ENCODE measurements at places on chromosomes 1 and 21. TPM values are rescaled to one million over a fixed set of nuclear protein-coding genes. Genes with fewer than 3 reads are reported as not detected.

DNA sequence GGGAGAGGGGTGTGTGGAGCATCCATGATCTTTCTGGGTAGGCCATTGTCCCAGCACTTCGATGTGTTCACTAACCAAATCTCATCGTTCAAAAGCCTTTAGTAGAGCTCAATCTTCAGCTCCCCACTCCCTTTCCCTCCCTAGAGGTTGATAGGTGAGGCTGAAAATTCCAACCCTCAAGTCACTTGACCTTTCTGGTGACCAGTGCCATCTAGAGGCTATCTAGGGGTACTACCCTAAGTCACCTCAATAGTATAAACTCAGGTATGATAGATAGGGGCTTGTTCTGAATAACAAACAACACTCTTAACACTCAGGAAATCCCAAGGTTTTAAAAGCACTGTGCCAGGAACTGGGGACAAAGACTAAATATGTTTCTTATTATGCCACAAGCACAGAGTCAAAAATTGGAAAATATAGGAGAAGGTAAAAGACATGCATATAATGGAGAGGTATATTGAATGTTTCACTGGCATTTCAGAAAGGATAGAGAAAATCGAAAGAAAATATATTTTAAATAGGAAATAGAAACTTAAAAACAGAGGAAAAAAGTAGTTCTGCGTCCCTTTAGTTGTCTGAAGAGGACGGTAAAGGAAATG is 42.9 kb upstream of the CD53 start:
- no peak for DNase-seq

The RGS4 gene
- total RNA-seq, result 3.2 TPM

The CENPS gene
- 6.1 TPM for total RNA-seq

The CFHR5 gene
- total RNA-seq, result not detected

DNA sequence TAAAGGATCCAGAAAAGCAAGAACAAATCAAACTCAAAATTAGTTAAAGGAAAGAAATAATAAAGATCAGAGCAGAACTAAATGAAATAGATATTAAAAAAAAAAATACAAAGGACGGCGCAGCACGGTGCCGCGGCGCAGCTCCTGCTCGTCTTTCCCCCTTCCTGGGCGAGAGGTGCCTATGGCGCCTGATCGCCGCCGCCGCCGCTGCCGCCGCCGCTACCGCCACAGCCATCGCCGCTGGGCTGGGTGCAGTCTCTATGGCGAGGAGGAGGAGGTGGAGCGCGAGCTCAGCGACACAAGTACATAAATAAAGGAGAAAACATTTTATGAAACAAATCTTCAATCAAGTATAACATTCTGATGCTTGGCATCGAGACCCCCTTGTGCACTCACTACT is 77.6 kb upstream of the VANGL1 start:
- DNase-seq, result no peak
